Activated T-cell treated with anti-CD3 and anti-CD28 coated beads, Interleukin-2, amount 50 U/mL, for 24 hours (primary cell): ENCODE measurements at places on chromosomes 13 and 19.

GRCh38 chr19:343941-344624 is 513 bp downstream of the MIER2 start:
- H3K4me1 ChIP-seq = peaks cover 57% of the 10 kb centered on the region
- DNase-seq = no peak
- H3K36me3 ChIP-seq = peaks cover 46% of the 10 kb centered on the region
- peak overlapping the region; percentile 81 for H3K4me3 ChIP-seq
- peaks cover 12% of the 10 kb centered on the region for H3K27me3 ChIP-seq
- peak overlapping the region; percentile 83 for H3K27ac ChIP-seq

GRCh38 chr13:31162151-31163008 is 676 bp upstream of the HSPH1 start:
- H3K36me3 ChIP-seq = peaks cover 52% of the 10 kb centered on the region
- peak; percentile 98 for DNase-seq
- H3K27ac ChIP-seq = peak overlapping the region; percentile 98
- H3K4me1 ChIP-seq = peaks cover 42% of the 10 kb centered on the region

DNA sequence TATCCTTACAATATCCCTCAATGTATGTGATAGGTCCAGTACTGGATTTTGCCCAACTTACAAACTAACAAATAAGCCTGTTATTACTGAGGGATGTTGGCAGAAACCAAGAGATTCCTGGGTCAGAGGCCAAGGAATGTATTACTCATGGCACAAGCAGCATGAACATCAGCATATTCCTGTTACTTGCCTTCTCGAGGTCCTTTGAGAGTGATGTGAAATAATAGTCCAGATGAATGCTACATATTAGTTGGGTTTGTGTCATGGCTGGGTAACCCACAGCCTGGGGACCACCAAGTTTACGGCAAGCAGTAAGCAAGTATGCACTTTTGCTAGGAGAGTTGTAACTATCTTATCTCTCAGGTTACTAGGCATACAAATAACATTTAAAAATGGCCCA is 384.5 kb upstream of the GPC6 start:
- H3K27me3 ChIP-seq = no peaks in the 10 kb centered on the region
- no peak overlapping the region for H3K27ac ChIP-seq
- H3K4me1 ChIP-seq = peaks cover 1% of the 10 kb centered on the region
- no peaks in the 10 kb centered on the region for H3K36me3 ChIP-seq

DNA sequence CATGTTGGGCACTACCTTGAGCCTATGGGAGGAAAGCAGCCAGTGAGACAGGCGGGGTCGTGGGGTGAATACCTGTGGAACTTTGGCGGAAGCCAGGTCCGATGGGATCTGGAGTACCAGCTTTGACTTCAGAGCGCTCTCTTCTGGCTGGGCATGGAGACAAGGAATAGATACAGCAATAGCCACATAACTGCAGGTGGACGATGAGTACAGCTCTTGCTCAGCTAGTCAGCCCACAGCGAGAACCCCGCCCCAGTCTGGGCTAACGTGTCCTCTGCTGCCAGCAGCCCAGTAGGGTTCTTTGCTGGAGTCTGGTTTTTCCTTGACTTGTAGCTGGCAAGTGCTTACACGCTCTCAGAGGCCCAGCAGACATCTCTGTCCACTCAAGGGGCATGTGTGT is 83.4 kb downstream of the SIPA1L3 start:
- H3K4me1 ChIP-seq = peaks cover 16% of the 10 kb centered on the region
- H3K4me3 ChIP-seq = no peak overlapping the region
- no peaks in the 10 kb centered on the region for H3K27me3 ChIP-seq
- peaks cover 2% of the 10 kb centered on the region for H3K36me3 ChIP-seq
- no peak for DNase-seq

DNA sequence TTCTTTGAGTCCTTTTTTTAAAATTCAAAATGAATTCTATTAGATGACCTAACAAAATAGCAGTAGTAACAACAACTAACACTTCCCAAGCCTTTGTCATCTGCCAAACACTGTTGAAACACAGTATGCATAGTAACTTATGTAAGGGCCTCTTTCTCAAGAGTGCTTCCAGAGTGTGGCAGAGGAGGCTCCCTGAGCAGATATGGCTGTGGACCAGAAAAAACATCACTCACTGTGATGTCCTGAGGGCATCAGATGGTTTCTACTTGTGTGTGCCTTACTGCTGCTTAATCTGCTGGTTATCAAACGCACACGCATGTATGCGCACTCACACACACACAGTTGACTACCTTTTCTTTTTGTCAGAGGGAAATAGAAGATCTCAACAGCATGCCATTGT is 110.8 kb downstream of the DLEU7 start:
- no peak for DNase-seq
- no peak overlapping the region for H3K4me3 ChIP-seq
- no peaks in the 10 kb centered on the region for H3K4me1 ChIP-seq
- H3K27ac ChIP-seq = no peak overlapping the region
- no peaks in the 10 kb centered on the region for H3K36me3 ChIP-seq

DNA sequence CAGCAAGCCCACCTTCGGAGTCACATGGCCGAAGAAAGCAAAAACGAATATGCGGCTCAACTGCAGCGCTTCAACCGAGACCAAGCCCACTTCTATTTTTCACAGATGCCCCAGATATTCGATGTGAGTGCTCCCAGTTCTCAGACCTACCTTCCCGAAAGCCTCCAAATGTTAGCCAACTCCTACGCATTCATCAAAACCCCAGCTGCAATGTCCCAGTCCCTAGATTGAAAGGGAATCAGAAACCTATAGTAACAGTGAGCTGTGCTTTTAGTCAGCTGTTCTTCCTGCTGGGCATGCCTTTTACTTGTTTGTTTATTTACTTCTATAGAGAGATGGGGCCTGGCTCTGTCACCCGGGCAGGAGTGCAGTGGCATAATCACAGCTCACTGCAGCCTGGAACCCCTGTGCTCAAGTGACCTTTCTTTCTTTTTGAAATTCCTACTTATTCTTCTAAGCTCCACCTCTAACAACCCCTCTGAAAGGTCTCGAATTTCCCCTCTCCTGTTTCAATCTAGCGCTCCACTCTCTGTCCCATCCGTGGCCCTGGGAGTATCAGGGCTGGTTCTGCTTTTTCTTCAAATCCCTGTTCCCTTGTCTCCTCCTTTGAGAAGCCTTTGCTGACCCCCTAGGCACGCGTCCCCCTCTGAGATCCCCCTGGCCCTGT is 4.4 kb downstream of the TRIP10 start:
- H3K27me3 ChIP-seq = no peaks in the 10 kb centered on the region
- peaks cover 77% of the 10 kb centered on the region for H3K36me3 ChIP-seq
- H3K27ac ChIP-seq = peak overlapping the region; percentile 54
- no peak for DNase-seq

GRCh38 chr19:51422053-51422448 is 4.6 kb upstream of the SIGLEC10 start:
- peak; percentile 94 for DNase-seq
- peaks cover 24% of the 10 kb centered on the region for H3K27me3 ChIP-seq
- H3K36me3 ChIP-seq = no peaks in the 10 kb centered on the region
- no peak overlapping the region for H3K27ac ChIP-seq
- peaks cover 30% of the 10 kb centered on the region for H3K4me1 ChIP-seq

DNA sequence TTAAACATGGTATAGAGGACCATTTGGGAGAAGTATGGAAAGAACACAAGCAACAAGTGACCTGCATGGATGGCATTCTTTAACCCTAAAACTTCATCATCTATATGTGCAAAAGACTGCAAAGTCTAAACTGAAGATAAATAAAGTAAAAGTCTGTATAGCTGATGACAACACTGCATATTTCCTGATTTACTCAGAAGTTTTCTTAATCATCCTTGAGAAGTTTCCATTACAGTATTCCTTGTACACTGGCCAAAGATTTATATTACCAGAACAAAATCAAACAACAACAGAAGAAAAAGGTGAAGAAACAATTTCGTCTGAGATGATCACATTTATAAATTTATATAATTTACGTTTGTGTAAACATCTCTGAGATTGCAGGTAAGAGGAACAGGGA is 805.7 kb downstream of the PCDH9 start:
- H3K4me3 ChIP-seq = no peak overlapping the region
- H3K27ac ChIP-seq = no peak overlapping the region
- no peak for DNase-seq
- H3K27me3 ChIP-seq = no peaks in the 10 kb centered on the region
- no peaks in the 10 kb centered on the region for H3K36me3 ChIP-seq

DNA sequence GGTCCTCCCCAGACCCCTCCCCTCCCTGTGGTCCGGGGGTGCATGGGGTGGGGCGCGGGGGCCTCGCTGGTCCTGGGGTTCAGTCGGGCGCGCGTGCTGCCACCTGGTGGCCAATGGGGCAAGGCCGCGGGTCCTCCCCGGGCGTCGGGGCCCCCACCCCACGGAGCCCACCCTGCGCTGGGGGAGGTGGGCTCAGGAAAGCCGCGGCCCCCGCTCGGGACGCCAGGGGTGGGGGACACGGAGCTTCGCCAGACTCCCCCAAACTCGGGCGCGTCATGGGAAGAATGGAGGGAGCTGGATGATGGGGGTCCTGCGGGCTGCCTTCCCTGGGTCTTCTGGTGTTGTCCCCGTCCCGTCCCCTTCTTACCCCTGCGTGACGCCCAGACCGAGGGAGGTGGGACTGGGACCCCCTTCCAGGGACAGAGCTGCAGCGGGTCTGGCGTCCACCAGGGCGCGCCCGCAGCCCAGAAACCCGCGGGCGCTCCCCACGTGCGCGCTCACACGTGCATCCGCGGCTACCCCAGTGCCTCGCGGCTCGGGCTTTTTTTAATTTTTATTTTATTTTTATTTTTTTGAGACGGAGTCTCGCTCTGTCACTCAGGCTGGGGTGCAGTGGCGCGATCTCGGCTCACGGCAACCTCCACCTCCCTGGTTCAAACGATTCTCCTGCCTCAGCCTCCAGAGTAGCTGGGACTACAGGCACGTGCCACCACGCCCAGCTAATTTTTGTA is 19.8 kb upstream of the TCF3 start:
- DNase-seq = peak; percentile 83
- peaks cover 19% of the 10 kb centered on the region for H3K4me1 ChIP-seq
- H3K36me3 ChIP-seq = no peaks in the 10 kb centered on the region
- H3K27ac ChIP-seq = no peak overlapping the region
- H3K4me3 ChIP-seq = no peak overlapping the region

DNA sequence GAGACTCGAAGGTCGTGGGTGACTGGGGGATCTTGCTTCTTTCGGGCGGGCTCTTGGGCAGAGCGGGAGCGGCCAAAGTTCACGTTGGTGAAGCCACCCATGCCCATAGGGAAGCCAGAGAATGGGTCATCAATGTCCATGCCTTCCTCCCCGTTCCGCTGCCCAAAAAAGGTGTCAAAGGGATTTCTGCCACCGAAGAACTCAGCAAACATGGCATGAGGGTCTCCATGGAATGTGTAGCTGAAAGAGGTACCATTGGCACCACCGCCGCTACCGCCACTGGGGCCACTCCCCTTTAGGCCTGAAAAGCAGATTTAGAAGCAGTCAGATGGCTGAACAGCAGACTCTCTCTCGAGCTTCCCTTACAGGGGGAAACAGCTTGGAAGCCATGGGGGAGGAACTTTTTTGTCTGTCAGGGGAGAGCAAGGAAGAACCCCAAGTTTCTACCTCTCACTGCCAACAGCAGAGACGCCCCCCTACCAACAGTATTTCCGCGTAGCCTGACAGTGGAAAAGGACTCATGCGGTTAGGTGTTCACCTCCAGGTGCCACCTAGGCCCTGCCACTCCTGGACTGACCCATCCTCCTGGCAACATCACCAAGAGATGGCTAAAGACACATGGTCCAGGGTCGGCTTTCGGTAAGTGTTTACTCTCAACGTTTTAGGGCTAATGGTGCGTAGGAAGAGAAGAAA is 1.3 kb downstream of the DNAJB1 start:
- peak; percentile 40 for DNase-seq
- peaks cover 53% of the 10 kb centered on the region for H3K36me3 ChIP-seq
- peak overlapping the region; percentile 88 for H3K4me3 ChIP-seq
- H3K4me1 ChIP-seq = peaks cover 57% of the 10 kb centered on the region

- no peak overlapping the region for H3K27ac ChIP-seq
- H3K36me3 ChIP-seq = no peaks in the 10 kb centered on the region
- DNase-seq = no peak
- H3K4me1 ChIP-seq = no peaks in the 10 kb centered on the region
Measured at GRCh38 chr13:81493144-81493543, 1152.2 kb upstream of the SPRY2 start.

DNA sequence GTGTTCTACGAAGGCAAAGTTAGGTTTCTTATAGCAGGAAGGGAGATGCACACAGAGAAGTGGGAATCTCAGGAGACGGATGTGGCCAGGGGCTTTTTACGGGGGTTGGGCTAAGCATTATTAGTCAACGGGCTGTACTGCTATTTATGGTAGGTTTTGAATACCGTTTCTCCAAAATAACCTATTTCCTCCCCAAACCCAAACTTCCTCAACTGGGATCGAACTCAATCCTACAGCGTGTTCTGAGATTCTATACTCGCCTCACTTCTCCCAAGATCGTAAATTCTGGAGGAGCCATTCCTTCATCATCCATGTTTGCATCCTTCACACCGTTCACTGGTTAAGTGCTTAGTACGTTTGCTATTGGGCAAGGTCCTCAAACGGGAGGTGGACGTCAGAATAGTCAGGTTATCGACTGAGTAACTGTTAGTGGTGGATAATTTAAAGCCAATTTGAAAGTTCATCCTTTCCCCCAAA is 1.2 kb upstream of the TRIM13 start:
- peaks cover 37% of the 10 kb centered on the region for H3K36me3 ChIP-seq
- DNase-seq = no peak
- peak overlapping the region; percentile 72 for H3K4me3 ChIP-seq
- no peaks in the 10 kb centered on the region for H3K27me3 ChIP-seq
- H3K27ac ChIP-seq = peak overlapping the region; percentile 63
- peaks cover 34% of the 10 kb centered on the region for H3K4me1 ChIP-seq

DNA sequence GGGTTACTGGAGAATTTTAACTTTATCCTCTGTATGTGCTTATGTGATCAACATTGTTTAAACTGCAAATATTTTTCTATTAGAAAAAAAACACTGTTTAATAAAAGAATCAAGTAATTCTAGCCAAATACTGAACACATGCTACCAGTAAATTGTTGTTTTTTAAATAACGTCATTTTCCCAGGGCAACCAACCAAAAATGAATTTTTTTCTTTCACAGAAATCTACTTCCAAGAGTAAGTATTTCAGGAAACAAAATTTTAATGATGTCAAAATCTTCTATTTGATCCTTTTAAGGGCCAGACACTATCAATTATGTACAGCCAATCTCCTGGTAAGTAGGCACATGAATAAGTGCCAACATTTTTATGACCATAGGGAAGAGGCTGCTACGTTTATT is 57.1 kb downstream of the TUBGCP3 start:
- H3K36me3 ChIP-seq = peaks cover 27% of the 10 kb centered on the region
- DNase-seq = no peak
- H3K27ac ChIP-seq = no peak overlapping the region
- H3K4me3 ChIP-seq = no peak overlapping the region
- H3K4me1 ChIP-seq = peaks cover 19% of the 10 kb centered on the region

GRCh38 chr13:22499919-22500318 is 680.9 kb upstream of the SGCG start:
- H3K27ac ChIP-seq = no peak overlapping the region
- H3K4me1 ChIP-seq = no peaks in the 10 kb centered on the region
- DNase-seq = no peak
- peaks cover 7% of the 10 kb centered on the region for H3K27me3 ChIP-seq

GRCh38 chr13:112686987-112687386 is 2.9 kb upstream of the ATP11A start:
- H3K27me3 ChIP-seq = no peaks in the 10 kb centered on the region
- peaks cover 26% of the 10 kb centered on the region for H3K4me1 ChIP-seq
- H3K27ac ChIP-seq = no peak overlapping the region
- H3K36me3 ChIP-seq = peaks cover 6% of the 10 kb centered on the region
- no peak for DNase-seq

- DNase-seq = no peak
- no peak overlapping the region for H3K4me3 ChIP-seq
- peaks cover 23% of the 10 kb centered on the region for H3K4me1 ChIP-seq
- H3K27me3 ChIP-seq = no peaks in the 10 kb centered on the region
Measured at GRCh38 chr13:43021926-43022670, 1.3 kb upstream of the DNAJC15 start.

GRCh38 chr13:30510811-30511371 is 45.2 kb upstream of the HMGB1 start:
- H3K4me3 ChIP-seq = no peak overlapping the region
- H3K27me3 ChIP-seq = no peaks in the 10 kb centered on the region
- no peak overlapping the region for H3K27ac ChIP-seq
- no peak for DNase-seq
